ENCODE measurements at places on chromosomes 1 and 21.

DNA sequence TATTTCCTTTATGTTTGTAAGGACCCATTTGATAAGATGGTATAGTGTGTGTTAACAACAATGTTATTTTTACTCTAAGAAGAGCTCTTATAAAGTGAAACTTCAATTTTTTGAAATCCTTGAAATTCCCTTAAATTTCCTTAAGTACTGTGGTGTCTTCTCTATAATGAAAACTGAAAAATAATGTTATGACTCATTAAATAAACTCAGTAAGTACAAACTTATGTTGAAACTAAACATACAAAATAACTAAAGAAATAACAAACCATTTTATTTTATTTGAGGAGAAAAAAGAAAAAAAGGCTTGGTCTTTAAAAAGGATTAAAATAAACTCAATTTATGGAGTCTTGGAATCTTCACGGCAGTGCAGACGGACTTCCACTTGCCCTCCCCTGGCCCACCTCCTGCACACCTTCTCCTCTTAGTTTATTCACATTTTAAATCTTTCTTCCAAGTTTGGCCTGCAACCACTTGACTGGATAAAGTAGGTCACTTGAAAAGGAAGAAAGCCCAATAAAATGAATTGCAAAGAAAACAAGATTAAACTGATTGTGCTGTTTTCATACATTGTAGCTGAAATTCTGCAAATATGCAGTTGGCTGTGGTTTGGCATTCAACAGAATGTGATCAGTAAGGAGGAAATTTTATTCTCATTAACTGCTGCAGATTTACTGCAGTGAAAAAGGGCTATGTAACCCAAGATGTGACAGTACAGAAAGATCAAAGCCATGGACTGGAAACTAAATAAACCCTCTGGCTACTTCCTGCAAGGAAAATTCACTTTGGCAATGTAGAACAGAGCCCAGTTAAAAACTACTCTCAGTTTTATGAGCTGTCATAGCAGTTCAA, 48.5 kb upstream of the SCYL3 start:
- peak; percentile 68 for DNase-seq

DNA sequence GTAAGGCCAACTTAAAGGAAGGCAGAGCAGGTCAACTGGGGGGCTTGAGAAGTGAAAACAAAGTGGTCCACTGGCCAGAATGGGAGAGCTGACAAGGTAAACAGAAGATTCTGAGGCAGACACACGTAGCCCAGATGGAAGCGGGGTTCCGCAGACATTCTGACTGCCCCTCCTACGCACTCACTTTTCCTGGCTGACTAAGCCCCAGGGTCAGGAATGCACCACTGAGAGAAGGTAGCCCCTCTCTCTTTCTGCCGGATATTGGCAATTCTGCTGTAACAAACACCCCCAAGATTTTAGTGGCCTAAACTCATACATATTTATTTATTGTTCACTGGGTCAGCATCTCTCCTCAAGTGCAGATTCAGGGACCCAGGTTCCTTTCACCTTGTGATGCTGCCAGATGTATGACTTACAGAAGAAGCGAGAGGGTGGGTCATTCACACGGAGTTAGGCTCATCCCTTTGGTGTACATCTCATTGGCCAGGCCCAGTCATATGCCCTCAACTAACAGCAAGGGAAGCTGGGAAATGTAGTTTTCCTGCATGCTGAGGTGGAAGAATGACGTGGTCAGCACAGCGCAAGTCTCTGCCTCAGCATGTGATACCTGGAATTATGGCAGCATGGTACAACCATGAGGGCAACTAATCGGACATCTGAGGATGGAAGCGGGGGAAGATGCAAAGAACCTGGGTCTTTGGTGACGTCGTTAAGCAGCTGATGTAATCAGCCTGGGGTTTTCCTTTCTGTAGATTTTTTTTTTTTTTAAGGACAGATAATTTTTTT, 43.4 kb upstream of the MRPS6 start:
- DNase-seq: peak; percentile 87

DNA sequence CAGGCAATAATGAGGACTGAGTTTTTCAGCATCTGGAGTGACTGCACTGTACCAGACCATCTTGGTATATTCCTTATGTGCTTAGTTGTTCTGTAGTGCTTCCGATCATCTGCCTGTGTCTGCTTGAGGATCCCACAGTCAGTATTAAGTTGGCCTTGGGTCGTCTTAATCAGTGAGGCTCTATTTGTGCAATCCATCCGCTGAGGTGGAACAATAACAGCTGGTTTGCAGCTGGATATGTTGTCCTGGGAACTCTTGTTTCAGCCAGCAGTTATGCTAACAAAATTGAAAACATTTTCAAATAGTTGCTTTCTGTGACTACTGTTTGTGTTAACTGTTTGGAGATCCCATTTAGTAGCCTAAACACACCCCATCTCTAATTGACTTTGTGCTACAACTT, 73.7 kb downstream of the LAMC1 start:
- peak; percentile 77 for DNase-seq

DNA sequence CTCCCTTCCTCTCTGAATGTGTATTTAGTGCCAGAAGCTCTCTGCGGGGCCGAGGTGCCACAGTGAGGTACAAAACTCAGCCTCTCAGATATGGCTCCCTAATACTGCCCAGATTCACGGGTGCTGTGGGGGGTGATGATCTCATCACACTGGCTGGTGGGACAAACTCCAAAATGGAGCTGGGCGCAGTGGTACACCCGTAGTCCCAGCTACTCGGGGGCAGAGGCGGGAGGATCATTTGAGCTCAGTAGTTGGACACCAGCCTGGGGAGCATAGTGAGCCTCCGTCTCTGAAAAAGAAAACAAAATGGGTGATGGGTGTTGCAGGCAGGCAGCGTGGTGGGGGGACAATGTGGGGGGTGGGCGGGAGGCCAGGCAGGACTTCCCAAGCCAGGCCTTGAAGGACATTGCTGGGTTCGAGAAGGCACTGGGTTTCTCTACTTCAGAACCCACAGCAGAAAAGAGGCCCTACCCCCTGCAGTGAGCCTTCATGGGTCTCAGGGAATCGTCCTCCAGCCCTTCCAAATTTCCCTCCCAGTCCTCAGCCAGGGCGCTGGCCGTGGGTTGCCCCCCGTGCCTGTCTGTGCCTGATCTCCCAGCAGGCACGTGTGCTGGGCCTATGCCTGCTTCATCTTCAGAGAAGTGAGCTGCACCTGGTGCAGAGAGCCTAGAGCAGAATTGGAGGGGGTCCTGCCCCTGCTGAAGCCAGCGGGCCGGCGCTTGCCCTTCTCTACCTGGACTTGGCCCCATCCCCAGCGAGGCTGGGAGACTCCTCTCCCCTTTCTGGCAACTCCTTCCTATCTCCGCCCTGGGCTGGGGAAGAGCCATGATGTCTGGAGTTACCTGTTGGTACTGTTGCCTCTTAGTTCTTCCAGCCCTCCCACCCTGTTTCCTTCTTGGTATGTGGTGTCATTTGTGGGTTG, 14.0 kb downstream of the H6PD start:
- DNase-seq: no peak

GRCh38 chr1:230633469-230633868, 8.8 kb upstream of the COG2 start:
- no peak for DNase-seq

DNA sequence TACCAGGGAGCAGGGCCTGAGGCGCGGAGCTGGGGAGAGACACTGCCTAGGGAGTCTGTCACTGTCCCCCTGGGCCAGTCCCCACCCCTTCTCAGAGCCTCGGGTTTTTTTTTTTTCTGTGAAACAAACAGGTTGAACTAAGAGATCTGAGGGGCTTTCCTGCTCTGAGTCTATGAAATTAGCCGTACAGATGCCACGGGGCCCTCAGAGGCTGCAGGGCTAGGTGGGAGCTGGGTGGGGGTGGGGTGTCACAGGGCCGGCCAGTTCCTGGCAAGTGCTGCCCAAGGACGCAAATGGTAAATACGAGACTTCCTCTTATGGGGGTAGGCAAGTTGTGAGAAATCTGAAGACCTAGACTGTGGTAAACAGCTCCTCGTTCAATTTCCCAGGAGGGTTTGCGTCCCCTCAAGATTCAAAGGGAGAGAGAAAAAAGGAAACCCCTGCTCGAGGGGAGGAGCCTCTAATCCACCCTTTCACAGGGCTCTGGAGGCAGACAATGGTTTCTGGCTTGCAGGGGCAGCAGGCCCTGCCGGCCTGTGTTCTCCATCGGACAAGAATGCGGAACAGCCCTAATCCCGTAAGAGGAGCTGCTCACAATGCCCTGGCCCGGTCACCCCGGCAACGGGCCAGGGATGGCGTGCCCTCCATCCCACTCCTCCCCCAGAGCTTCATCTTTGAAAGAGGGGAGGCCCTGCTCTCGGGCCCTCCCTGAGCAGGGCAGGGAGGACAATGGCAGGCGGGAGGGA, 7.8 kb downstream of the NUAK2 start:
- peak; percentile 81 for DNase-seq

GRCh38 chr1:53468374-53468773, 9.2 kb downstream of the DMRTB1 start:
- DNase-seq: no peak

GRCh38 chr1:82245345-82246014, 444.7 kb downstream of the ADGRL2 start:
- no peak for DNase-seq

DNA sequence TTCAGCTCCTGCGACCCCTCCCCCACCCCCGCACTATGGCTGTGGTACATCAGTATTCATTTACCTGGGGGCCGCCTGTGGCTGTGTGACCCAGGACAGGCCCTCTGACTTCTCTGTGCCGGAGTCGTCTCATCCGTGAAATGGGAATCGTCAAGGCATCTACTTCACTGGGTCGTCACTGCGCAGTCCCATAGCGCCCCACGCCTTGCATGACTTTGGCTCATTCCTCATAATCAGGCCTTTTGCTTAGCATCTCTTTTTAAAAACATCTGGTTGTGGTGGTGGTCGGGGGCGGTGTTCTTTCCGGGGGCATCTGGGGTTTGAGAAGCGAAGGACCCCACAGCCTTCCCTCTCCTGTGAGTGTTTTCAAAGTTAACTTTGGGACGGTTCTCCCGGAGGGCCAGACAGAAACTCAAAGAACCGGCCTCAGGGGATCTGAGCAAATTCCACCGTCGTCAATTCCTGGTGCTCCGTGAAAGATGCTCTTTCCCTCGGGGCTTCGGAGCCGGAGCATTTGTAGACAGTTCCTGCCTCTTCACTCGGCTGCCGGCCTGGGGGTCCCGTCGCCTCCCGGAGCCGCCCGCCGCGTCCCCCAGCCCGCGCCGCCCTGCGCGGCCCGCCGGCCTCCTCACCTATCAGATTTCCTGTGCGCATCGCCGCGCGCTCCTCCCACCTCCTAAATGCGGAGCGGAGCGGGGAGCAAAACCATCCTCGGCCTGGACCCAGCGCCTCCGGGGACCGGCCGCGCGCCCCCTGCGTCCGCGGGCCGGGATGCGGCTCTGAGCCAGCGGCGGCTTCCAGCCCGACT, at the start of gene B3GALT5:
Gene B3GALT5, plus strand, starts transcription at position 708 of the 808 bp plus-strand sequence. CDS start 47,620 bp downstream, outside the sequence.
- peak; percentile 80 for DNase-seq

GRCh38 chr1:101338714-101339430, 102.1 kb downstream of the S1PR1 start:
- DNase-seq: no peak

- peak; percentile 64 for DNase-seq
Measured at GRCh38 chr1:85027242-85027983, 20.9 kb downstream of the MCOLN3 start.

DNA sequence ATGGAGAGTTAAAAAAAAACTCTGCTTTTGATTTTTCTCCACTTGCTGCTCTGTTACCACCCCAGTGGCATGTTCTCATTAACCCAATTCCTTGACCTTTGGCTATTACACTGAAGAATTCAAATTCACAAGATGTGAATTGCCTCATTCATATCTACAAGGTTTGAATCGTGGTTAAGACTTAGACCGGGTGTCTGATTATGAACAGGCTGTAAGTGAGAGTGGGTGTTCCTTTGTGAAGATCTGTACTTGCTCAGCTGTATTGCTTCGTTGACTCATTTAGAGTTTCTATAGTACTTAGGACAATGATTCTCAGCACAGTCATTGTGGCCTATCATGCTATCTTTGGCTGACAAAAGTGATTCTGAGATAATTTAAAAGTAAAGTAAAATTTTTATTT, 36.4 kb downstream of the DNM3 start:
- peak; percentile 2 for DNase-seq

DNA sequence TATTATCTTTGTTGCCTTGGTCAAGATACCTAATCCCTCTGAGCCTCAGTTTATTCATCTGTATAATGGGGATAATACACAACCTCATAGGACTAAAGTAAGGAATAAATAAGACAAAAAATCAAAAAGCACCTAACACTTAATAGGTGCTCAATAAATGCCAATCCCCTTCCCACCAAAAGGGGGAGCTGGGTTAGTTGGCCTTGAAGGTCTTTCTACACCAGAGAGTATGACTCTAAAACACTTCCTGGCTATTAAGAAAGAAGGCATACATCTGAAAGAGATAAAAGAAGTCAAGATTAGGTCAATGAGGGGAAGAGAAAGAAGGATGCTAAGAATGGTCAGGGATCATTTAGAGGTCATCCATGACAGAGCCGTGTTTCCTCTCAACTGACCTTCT, 11.1 kb downstream of the VSIG8 start:
- DNase-seq: no peak

DNA sequence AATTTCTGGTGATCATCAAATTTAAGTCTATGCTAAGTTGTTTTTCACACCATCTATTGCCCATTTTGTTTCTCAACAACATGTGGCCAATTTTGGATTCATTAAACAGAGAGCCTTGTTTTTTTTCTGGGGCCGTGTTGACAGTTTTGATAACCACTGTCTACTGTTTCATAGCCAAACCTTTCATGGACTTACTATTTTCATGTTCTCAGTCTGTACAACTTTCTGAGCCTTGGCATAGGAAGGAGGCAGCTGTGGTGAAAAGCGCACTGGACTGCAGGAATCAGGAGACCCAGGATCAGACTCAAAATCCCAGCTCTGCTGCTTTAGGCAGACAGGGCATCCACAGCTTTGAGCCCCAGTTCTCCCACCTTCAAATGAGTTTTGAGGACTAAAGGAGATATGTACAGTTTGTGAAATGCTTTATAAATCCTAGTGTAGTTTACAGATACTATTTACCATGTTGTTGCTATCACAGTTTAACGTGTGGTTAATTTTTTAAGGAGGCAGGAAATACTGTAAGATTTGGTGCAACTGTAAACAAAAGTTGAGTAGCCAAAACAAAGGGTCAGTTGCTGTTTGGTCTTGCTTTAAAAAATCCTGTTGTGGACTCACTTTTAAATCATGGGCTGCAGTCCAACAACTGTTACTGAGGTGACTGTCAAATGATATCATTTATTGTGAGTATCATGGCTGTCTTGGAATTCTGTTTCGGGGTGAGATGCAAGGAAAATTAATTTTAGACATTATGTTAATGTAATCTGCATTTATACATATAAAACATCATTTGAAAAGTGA, 2.9 kb downstream of the MACO1 start:
- DNase-seq: no peak

- DNase-seq: peak; percentile 53
Measured at GRCh38 chr1:119873135-119874015, 22.9 kb downstream of the ADAM30 start.

- peak; percentile 60 for DNase-seq
Measured at GRCh38 chr1:19640363-19641316, 3.5 kb upstream of the NBL1 start.

All from adipocyte (in vitro differentiated cells).